ENCODE measurements at places on chromosomes 2 and 18.

GRCh38 chr18:58806826-58807714 lies 57.6 kb upstream of the ZNF532 start:
- DNase-seq, result no peak
- no peak overlapping the region for H3K4me3 ChIP-seq
- no peaks in the 10 kb centered on the region for H3K36me3 ChIP-seq
- no peaks in the 10 kb centered on the region for H3K4me1 ChIP-seq

GRCh38 chr2:211494085-211494484 lies 937.7 kb downstream of the CPS1 start:
- H3K27ac ChIP-seq, result no peak overlapping the region
- no peaks in the 10 kb centered on the region for H3K4me1 ChIP-seq
- H3K27me3 ChIP-seq, result no peaks in the 10 kb centered on the region
- H3K36me3 ChIP-seq, result no peaks in the 10 kb centered on the region
- no peak for DNase-seq
- no peak overlapping the region for H3K4me3 ChIP-seq

GRCh38 chr2:239027391-239028252 lies 179.7 kb downstream of the TWIST2 start:
- no peak for DNase-seq
- H3K4me1 ChIP-seq, result no peaks in the 10 kb centered on the region
- no peaks in the 10 kb centered on the region for H3K36me3 ChIP-seq
- no peak overlapping the region for H3K4me3 ChIP-seq

DNA sequence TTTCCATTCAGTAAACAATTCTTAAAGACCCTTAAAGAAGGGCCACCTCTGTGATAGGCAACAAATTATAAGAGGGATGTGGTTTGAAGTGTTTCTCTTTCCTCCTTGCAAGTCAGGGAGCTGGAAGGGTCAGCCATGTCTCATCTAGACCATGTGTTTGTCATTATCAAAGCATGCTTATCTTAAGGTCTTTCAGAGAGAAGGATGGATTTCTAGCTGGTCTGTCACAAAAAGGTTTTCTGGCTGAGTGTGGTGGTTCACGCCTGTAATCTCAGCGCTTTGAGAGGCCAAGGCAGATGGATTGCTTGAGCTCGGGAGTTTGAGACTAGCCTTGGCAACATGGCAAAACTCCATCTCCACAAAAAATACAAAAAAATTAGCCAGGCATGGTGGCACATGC lies 59.2 kb upstream of the PEX13 start:
- H3K36me3 ChIP-seq, result no peaks in the 10 kb centered on the region
- H3K27me3 ChIP-seq, result no peaks in the 10 kb centered on the region
- peaks cover 10% of the 10 kb centered on the region for H3K4me1 ChIP-seq
- no peak overlapping the region for H3K27ac ChIP-seq

- no peak for DNase-seq
- H3K27ac ChIP-seq, result no peak overlapping the region
- H3K4me3 ChIP-seq, result no peak overlapping the region
- H3K4me1 ChIP-seq, result no peaks in the 10 kb centered on the region
These were observed 60.7 kb downstream of the TNS1 start for GRCh38 chr2:217941886-217942728.
